ENCODE measurements at places on chromosomes 7 and 10. TPM values are rescaled to one million over a fixed set of nuclear protein-coding genes. Genes with fewer than 3 reads are reported as not detected.

HOXA4 gene
- total RNA-seq: not detected

ANXA8 gene
- 0.16 TPM for total RNA-seq

DNAH11 gene
- total RNA-seq: 13.1 TPM

GAD2 gene
- not detected for total RNA-seq

KCND2 gene
- not detected for total RNA-seq

FKBP6 gene
- total RNA-seq: not detected

GDF2 gene
- not detected for total RNA-seq

CCDC172 gene
- not detected for total RNA-seq

SEM1 gene
- total RNA-seq: 110 TPM

CYP26C1 gene
- total RNA-seq: not detected

HOXA2 gene
- 2.3 TPM for total RNA-seq

CHN2 gene
- 0.21 TPM for total RNA-seq

GRCh38 chr10:71549766-71550533 is 153.2 kb downstream of the CDH23 start:
- H3K27me3 ChIP-seq: peaks cover 4% of the 10 kb centered on the region
- H3K36me3 ChIP-seq: no peaks in the 10 kb centered on the region

GRCh38 chr10:14077430-14077829 is 253.3 kb downstream of the FRMD4A start:
- H3K4me1 ChIP-seq: peaks cover 15% of the 10 kb centered on the region
- no peak overlapping the region for H3K4me3 ChIP-seq
- H3K27me3 ChIP-seq: no peaks in the 10 kb centered on the region
- no peaks in the 10 kb centered on the region for H3K36me3 ChIP-seq
- no peak for DNase-seq

DNA sequence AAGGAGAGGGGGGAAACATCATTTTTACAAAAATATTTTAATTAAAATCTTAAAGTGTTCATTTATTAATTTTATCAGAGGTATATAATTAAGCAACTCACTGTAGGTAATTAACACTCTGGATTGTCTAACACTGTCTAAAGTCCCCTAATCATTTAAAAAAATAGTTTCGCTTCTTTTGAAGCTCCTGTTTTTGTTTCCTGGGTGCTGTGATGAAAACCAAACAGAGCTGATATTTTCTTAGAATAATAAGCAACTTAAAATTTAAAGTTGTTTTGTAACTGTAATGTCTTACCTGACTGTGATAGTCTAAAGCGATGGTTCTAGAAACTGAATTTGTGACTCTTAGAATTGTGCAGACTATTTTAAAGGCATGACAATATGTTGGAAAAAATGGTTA is 961.0 kb downstream of the GATA3 start:
- no peak overlapping the region for H3K27ac ChIP-seq
- H3K4me1 ChIP-seq: no peaks in the 10 kb centered on the region
- no peak overlapping the region for H3K4me3 ChIP-seq
- DNase-seq: no peak
- peaks cover 5% of the 10 kb centered on the region for H3K27me3 ChIP-seq

GRCh38 chr10:85047979-85048378 is 719.6 kb downstream of the CCSER2 start:
- H3K4me3 ChIP-seq: no peak overlapping the region
- H3K4me1 ChIP-seq: no peaks in the 10 kb centered on the region
- no peak for DNase-seq
- no peaks in the 10 kb centered on the region for H3K27me3 ChIP-seq
- no peak overlapping the region for H3K27ac ChIP-seq

DNA sequence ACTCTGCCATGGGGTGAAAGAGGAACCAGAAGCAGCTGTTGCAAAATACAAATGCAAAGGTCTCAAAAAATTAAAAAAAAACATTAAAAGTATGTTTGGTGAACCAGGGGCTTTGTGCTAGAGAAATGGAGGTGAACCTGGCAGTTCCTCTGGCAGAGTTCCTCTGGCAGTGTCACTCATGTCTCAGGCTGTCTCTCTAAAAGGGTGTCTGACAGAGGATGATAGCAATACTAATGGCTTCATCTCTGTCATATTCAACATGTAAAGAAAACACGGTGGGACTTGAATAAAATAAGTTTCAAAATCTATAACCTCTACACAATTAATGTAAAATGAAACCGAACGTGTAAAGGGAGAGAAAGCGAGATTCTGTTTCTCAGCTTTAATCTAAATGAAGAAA is 375.7 kb upstream of the VWC2 start:
- H3K4me3 ChIP-seq: no peak overlapping the region
- H3K27me3 ChIP-seq: no peaks in the 10 kb centered on the region
- no peak overlapping the region for H3K27ac ChIP-seq
- no peaks in the 10 kb centered on the region for H3K4me1 ChIP-seq

- no peak overlapping the region for H3K4me3 ChIP-seq
- peaks cover 20% of the 10 kb centered on the region for H3K27me3 ChIP-seq
- no peak overlapping the region for H3K27ac ChIP-seq
- no peaks in the 10 kb centered on the region for H3K4me1 ChIP-seq
Measured at GRCh38 chr7:156942708-156943090, 6.8 kb upstream of the NOM1 start.

DNA sequence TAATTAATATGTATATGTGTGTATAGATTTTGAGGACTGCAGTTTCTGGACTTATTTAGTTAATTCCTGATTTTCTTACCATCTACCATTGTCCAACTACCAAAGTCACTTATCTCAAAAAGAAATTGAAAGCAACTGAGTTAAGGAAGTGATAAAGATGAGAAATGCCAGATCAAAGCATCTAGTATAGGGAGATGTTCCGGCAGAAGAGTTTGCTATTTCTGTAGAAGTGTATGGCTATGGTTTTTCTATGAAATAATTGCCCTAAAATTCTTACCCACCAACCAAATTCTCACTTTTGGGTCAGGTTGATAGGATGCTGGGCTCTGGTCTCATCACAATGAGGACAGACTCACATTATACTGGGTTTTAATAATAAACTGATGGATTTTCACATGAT is 64.0 kb upstream of the RAB11FIP2 start:
- DNase-seq: no peak
- H3K4me3 ChIP-seq: no peak overlapping the region
- no peaks in the 10 kb centered on the region for H3K36me3 ChIP-seq
- peaks cover 11% of the 10 kb centered on the region for H3K27me3 ChIP-seq
- no peaks in the 10 kb centered on the region for H3K4me1 ChIP-seq

GRCh38 chr10:104791471-104791870 is 150.4 kb downstream of the SORCS3 start:
- DNase-seq: no peak
- H3K4me3 ChIP-seq: no peak overlapping the region
- H3K36me3 ChIP-seq: no peaks in the 10 kb centered on the region
- H3K4me1 ChIP-seq: no peaks in the 10 kb centered on the region
- H3K27me3 ChIP-seq: no peaks in the 10 kb centered on the region
- H3K27ac ChIP-seq: no peak overlapping the region

DNA sequence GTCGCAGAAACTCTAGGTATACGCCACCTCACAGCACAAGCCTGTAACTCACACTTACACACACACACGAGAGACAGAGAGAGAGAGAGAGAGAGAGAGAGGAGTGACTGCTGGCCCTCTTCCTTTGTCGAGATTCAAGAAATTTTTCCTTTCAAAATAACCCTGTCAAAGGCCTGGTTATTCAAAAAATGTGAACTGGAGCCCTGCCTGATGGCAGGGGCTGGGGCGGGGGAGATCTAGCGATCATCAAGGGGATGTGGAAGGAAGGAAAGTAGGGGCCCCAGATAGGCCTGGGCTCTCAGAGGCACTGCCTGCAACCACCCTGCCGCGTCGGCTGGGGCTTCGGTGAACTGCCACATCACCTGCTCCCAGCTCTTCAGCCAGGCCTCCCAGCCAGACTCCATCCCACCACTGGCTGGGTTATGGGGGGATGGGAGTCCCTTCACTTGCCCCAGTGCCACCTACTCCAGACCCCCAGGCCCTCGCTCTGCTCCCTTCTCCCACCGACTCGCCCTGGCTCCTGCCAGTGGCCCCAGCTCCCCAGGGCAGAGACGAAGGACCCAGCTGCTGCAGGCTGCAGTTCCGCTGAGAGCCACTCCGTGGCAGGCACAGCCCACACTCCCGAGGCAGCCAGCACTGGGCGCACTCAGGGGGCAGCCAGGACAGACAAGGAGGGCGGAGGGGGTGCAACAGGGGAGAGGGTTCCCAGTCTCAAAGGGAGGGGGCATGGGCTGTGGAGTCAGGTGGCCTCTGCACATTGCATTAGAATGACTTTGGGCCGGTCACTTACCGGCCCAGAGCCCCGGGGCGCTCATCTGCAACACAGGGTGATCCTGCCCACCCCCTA is 15.3 kb downstream of the KCNH2 start:
- H3K27me3 ChIP-seq: peaks cover 28% of the 10 kb centered on the region
- H3K4me3 ChIP-seq: no peak overlapping the region
- no peaks in the 10 kb centered on the region for H3K36me3 ChIP-seq
- no peak for DNase-seq
- no peak overlapping the region for H3K27ac ChIP-seq
- no peaks in the 10 kb centered on the region for H3K4me1 ChIP-seq

- H3K36me3 ChIP-seq: no peaks in the 10 kb centered on the region
- DNase-seq: no peak
- H3K4me1 ChIP-seq: no peaks in the 10 kb centered on the region
- no peak overlapping the region for H3K27ac ChIP-seq
- H3K4me3 ChIP-seq: no peak overlapping the region
- H3K27me3 ChIP-seq: peaks cover 1% of the 10 kb centered on the region
Measured at GRCh38 chr7:36923943-36924436, 199.7 kb upstream of the AOAH start.

- H3K4me1 ChIP-seq: no peaks in the 10 kb centered on the region
- H3K36me3 ChIP-seq: no peaks in the 10 kb centered on the region
- no peak overlapping the region for H3K4me3 ChIP-seq
- no peaks in the 10 kb centered on the region for H3K27me3 ChIP-seq
- no peak for DNase-seq
Measured at GRCh38 chr10:31590023-31590800, 271.2 kb downstream of the ZEB1 start.

- H3K4me1 ChIP-seq: peaks cover 37% of the 10 kb centered on the region
- H3K4me3 ChIP-seq: no peak overlapping the region
- peaks cover 5% of the 10 kb centered on the region for H3K36me3 ChIP-seq
- H3K27me3 ChIP-seq: no peaks in the 10 kb centered on the region
Measured at GRCh38 chr7:2399848-2400587, 3.4 kb upstream of the CHST12 start.

- no peak overlapping the region for H3K27ac ChIP-seq
- no peak for DNase-seq
- H3K36me3 ChIP-seq: no peaks in the 10 kb centered on the region
- H3K27me3 ChIP-seq: no peaks in the 10 kb centered on the region
- H3K4me1 ChIP-seq: no peaks in the 10 kb centered on the region
Measured at GRCh38 chr7:149048805-149049204, 20.5 kb upstream of the PDIA4 start.

GRCh38 chr10:35378541-35379210 is 42.4 kb downstream of the CCNY start:
- no peak overlapping the region for H3K4me3 ChIP-seq
- H3K27me3 ChIP-seq: no peaks in the 10 kb centered on the region
- H3K27ac ChIP-seq: no peak overlapping the region
- no peaks in the 10 kb centered on the region for H3K4me1 ChIP-seq
- H3K36me3 ChIP-seq: no peaks in the 10 kb centered on the region

DNA sequence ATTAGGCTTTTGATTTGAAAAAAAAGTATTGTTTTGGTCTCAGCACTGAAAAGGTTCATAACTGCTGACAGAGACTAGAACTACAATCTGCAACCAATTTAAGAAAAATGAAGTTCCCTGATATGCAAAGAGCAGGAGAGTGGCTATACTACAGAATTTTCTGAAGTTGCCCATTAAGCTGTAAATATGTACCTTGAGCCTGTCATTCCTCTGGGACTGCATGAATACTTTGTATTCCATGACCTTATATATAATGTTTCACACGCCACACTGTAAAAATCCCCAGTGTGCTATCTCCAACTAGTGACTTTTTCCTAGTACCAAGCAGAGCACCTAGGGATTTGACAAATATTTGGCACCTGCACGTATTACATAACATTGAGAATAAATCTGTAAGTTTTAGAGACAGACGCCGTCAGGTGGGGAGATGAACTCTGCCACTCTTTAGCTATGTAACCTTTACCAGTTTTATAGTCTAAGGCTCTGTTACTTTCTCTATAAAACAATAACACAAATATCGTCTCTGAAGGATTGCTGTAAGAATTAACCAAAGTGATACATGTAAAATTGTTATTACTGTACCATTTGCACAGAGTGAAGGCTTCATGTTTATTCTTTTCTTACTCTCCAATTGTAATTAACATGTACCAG is 235.4 kb downstream of the MAGI2 start:
- no peak overlapping the region for H3K4me3 ChIP-seq
- H3K4me1 ChIP-seq: no peaks in the 10 kb centered on the region
- no peaks in the 10 kb centered on the region for H3K27me3 ChIP-seq
- DNase-seq: no peak
- no peaks in the 10 kb centered on the region for H3K36me3 ChIP-seq

GRCh38 chr10:19944911-19945663 is 128.9 kb downstream of the PLXDC2 start:
- H3K27me3 ChIP-seq: no peaks in the 10 kb centered on the region
- H3K4me1 ChIP-seq: no peaks in the 10 kb centered on the region
- H3K4me3 ChIP-seq: no peak overlapping the region
- no peak for DNase-seq
- no peaks in the 10 kb centered on the region for H3K36me3 ChIP-seq

DNA sequence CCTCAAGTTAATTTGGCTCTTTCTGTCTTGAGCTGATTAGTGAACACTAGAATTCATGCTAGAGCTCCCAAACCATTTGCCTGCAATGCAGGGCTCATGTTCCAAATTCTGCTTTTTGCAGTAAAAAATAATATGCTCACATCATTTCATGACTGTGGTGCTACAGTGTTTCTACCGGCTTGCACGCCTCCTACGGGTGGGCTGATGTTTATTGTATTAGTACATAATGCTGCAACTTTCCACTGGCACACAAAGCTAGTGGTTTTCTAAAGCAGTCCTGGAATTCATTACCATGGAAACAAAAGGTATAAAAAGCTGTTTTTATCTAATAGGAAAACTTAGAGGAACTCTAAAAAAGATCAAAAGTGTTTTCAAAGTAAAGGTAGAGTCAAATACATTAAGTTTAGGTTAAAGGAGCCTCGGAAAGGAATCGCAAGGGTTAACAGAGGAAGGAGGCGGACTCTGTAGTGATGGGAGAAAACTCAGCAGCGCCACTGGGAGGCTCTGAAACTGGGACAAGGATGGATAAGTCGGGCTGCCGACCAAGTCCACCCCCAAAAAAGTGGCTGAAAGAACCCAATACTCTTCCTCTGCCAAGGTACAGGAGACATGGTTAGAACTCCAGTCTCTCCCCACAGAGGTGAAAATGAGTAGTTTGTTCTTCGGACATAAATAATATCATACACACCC is 25.9 kb downstream of the GRM8 start:
- H3K36me3 ChIP-seq: no peaks in the 10 kb centered on the region
- no peaks in the 10 kb centered on the region for H3K4me1 ChIP-seq
- H3K27ac ChIP-seq: no peak overlapping the region
- no peak for DNase-seq
- H3K4me3 ChIP-seq: no peak overlapping the region
- H3K27me3 ChIP-seq: peaks cover 15% of the 10 kb centered on the region

DNA sequence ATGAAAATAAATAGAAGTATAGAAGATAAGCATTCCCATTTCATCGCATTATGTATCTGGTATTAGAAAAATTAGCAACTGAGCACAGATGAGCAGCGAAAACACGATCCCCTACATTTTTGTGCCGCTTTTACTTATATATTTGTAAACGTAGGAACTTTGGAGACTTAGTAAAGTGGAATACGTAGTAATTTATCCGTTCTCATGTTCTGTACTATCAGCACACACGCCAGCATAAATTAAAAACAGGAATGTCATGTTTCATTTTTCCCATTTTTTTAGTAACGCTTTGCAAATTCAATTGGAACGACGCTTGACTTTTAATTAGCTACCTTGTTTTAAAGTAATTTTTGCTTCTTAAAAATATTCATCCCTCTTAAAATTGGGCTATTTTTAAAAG is 2.4 kb downstream of the ZNRF2 start:
- H3K36me3 ChIP-seq: peaks cover 11% of the 10 kb centered on the region
- no peaks in the 10 kb centered on the region for H3K27me3 ChIP-seq
- no peak overlapping the region for H3K27ac ChIP-seq
- no peak for DNase-seq
- 0 out of 2 replicates have a peak, but pooled peaks cover 3% of the 10 kb centered on the region for H3K4me1 ChIP-seq

All from SJSA1 (cell line).